ENCODE measurements at places on chromosomes 2 and 18.

DNA sequence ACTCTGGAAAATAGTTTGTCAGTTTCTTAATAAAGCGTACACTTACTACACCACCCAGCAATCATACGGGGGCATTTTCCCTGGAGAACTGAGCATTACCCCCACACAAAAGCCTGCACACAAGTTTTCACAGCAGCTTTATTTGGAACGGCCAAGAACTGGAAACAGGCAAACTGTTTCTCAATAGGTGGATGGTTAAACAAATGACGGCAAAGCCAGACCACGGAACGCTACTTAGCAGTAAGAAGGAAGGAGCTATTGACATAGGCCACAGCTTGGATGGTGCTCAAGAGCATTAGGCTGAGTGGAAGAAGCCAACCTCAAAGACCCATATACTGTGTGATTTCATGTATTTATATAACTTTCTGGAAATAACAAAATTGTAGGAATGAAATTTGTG is 9.0 kb downstream of the MALL start:
- no peak for DNase-seq

GRCh38 chr2:144229296-144229695 is 290.6 kb downstream of the ZEB2 start:
- DNase-seq: no peak

- DNase-seq: peak; percentile 1
Observed at GRCh38 chr2:215022418-215022817, 116.0 kb downstream of the ABCA12 start.

GRCh38 chr2:46390036-46390435 is 89.3 kb upstream of the TMEM247 start:
- DNase-seq: no peak

DNA sequence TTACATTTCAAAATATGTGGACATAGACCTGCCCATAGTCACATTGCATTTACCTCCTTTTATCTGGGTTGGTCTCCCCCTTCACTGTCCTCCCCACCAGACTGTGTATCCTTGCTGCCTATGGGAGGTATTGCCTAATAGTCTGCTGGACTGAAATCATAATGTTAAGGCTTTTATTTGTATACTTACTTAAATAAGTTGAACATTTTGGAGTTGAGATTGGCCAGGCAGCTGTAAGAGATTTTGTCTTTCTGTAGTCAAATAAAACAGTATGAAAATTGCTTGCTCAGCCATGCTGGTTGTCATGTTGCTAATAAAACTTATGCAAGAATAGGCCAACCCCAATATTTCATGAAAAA is 280.9 kb downstream of the PTPRM start:
- DNase-seq: no peak

DNA sequence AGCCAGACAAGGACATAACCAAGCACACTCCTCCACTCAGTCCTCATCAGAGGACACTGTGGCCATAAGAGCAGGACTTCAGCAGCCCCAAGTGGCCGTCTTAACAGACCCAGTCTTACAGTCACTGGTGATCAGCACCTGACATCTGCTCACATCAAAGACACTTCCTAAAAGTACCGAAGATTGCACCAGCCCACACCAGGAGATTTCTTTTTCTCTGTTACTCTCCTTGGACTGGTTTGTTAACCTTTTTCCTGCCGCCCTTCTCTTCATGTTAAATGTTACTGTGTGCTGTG is 44.1 kb downstream of the MRPS5 start:
- DNase-seq: peak; percentile 47

GRCh38 chr2:101704046-101704466 is 6.5 kb downstream of the MAP4K4 start:
- DNase-seq: peak; percentile 49

DNA sequence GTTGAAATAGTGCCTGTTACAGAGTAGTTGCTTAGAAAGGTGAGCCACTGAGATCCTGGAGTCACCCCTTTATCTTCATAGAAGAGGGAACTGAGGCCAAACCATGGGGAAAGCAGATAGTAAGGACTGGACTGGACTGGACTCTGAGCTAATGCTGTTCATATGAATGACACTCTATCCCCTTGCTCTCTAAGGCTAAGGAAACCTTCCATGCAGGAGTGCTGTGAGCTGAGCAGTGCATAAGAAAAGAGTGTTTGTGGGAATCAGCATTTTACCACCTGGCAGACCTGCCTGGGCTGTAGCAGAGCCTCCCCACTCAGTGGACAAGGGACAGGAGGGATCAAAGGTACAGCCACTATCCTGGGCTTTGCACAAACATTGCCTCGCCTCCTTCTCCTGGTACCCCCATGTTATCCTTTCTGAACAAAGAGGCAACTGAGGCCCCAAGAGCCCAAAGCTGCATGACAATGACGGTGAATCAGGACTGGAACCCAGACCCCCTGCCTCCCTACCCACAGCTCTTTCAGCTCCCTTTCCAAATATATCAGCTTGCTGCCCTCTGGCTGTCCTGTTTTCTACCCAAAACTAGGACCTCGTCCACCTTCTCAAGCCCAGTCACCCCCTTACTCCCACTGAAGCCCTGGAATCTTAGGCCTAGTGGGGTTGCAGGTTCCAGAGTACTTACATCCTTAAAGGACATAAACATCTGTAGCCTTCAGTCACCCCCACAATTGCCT is 227.9 kb downstream of the ZBTB7C start:
- no peak for DNase-seq

DNA sequence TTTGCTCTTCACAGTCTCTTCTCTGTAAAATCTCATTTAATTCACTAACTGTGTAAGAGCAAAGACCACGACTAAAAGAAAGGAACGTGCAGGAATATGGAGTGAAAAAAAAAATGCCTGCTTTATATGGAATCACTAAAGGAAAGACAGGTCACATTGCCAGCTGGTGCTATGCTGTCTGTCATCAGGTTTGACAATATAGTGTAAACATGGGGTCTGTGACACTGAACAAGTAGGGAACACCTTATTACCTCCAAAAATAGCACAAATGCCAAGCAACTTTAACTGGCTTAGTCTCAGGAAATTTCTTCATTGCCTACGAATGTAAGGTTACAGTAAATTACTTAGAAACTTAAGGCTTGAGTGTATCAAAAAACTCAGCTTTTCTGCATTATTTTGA is 364.5 kb upstream of the LINC00305 start:
- DNase-seq: no peak

- no peak for DNase-seq
Observed at GRCh38 chr2:27721335-27721734, 50.2 kb upstream of the MRPL33 start.

DNA sequence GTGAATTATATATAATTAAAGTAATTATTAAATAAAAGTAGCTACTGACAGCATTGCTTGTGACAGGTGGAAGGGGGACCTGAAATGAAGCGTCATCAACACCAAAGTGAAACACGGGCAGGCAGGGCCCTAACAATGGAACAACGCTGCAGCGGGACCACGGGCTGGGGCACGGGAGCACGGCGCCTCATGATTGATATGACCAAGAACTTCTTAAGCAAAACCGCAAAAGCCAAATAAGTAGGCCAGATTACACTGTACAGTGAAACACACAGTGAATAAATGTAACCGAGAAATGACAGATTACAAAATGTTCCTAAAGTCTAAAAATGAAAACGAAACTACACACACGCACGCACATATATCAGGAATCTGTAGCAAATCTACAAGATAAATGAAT is 81.4 kb downstream of the SNTG2 start:
- DNase-seq: no peak

GRCh38 chr2:140200764-140201163 is 1420.6 kb upstream of the NXPH2 start:
- no peak for DNase-seq

DNA sequence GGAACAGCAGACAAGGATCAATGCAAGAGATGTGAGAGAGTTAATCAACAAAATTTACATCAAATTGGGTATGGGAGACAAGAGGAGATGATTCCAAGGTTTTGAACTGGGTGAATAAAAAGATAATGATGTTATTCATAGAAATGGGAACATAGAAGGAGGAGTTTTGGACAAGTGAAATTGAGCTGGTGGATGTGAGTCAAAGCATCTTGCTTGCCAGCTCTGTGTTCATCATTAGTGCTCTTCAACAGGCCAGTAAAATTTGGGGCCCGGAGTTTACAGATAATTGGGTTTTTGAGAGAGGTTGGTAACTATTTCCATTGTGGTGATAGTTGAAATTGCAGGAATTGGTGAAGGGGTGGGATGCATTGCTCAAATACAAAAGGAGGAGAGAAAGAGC is 69.9 kb upstream of the CAVIN2 start:
- DNase-seq: no peak

GRCh38 chr18:25875551-25876240 is 214.7 kb downstream of the SS18 start:
- DNase-seq: no peak

- no peak for DNase-seq
Observed at GRCh38 chr2:133829450-133830020, 261.3 kb upstream of the NCKAP5 start.

- no peak for DNase-seq
Observed at GRCh38 chr18:67553437-67553836, 36.9 kb upstream of the DSEL start.
